ENCODE measurements at places on chromosomes 2 and 18.

DNA sequence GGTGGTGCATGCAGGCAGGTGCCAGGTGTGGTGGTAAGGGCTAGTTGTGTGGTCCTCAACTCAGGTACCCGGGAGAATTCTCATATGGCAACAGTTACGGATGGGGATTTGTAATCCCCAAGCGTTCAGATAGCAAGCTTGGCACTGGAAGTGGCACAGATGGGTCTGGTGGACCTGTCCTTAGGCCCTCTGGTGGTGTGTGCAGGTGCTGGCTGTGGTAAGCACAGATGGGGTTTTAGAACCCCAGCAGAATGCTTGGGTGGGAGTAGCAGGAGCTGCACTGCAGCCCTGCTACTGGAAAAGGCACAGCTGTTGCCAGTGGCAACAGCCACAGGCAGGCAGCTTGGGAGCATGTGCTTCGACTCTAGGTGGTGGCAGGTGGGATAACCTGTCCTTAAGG is 948.2 kb upstream of the FAM98A start:
- no peak for DNase-seq

- DNase-seq = no peak
Observed at GRCh38 chr2:36427790-36428243, 72.2 kb downstream of the CRIM1 start.

GRCh38 chr18:801137-801536 is 10.9 kb downstream of the YES1 start:
- no peak for DNase-seq

DNA sequence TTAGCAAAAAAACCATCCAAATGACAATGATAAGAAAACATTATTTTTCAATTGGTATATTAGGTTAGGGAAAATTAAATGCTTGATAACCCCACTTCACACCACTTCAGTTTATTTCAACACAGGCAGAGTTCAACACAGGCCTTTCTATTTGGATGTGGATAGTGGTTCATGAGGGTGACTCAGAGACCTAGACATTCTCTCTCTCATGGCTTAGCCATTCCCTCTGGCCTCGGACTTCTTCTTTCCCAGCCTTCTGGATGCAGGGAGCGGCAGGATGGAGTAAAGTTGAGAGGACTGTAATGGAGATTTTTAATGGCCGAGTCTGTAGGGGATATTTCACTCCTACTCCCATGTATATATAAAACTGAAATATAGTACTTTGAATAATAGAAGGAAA is 109.7 kb downstream of the CTNNA2 start:
- no peak for DNase-seq

DNA sequence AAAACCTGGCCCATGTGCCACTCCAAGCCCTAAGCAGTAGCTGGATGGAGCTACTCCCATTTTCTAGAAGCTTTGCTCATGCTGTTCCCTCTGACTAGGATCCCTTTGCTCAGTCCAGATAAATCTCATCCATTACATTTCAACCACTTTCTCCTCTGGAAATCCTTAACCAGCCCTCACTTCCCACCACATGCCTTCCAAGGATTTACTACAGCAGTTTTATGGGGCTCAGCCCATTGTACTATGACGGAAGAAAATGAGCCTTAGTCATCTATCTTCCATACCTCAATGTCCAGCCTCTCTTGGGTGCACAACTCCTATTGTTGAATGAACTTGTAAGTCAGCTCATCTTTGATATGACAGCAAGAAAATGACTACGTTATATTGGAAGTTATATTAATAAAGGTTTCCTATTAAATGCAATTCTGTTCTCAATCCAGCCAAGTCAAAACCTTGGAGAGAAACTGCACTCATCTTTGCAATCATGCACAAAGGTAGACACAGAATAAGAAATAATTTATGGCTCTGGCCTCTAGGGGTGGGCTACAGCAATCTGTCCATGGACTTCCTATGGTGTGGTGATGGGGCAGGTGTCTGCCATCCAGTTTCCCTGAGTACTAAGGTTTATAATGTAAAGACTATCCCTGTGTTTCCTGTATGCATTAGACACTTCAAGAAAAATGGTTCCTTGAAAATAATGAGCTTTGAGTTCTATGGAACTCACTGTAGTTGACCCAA is 3.4 kb downstream of the B4GALT6 start:
- DNase-seq = no peak

DNA sequence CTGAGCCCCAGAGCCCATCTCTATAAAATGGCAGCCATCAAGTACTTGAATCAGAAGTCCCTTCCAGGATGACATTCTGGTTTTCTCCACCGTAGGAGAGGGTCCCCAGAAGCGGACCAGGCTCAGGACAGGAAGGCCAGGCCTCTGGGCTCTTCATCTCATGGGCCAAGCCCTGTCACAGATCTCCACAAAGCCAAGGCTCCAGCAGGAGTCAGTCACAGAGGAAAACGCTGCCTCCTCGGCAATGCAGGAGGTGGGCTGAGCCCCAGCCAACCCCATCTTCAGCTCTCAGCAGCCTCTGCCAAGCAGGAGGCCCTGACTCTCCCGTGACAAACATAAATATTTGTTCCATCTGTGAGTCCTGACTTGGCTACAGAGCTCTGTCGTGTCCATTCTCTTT is 39.4 kb upstream of the GPAT2 start:
- no peak for DNase-seq

- no peak for DNase-seq
Observed at GRCh38 chr2:230557065-230557464, 141.1 kb downstream of the SP100 start.

DNA sequence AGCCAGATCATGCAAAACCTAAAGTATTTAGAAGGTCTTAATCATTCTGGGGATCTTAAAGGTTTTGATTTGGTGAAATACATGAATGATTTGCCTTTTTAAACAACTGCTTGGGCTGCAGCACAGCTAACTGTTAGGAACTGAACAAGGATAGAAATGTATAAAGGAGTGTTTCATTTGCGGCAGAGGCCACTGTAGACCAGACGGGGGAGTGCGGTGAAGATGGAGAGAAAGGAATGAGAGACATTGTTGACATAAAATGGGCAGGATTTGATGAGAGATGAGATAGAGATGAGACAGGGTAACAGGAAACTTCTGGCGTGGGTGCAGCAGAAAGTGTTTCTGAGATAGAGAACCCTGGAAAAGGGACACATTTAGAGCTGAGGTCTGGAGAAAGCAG is 308.1 kb downstream of the TMX3 start:
- DNase-seq = no peak

DNA sequence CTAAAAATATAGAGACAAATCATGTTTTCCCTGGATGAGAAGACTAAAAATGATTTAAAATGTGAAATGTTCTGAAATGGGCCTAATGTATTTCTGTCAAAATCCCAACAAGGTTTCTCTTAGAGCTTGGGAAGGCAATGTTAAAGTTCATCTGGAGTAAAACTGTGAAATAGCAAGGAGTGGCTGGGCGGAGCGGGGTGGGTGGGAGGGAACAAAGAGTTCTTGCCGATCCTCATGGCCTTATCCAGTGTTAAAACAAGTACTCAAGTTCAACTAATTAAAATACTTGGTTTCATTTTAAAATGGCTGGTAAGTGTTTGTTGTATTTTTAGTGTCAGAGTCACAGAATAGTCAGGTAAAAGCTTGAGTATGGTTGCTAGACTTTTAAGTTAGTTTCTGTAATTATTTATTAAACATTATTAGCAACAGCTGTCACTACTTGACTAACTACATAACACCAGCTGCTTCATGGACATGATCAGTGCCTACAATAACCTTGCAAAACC is 87.3 kb downstream of the RTN4 start:
- DNase-seq = no peak

DNA sequence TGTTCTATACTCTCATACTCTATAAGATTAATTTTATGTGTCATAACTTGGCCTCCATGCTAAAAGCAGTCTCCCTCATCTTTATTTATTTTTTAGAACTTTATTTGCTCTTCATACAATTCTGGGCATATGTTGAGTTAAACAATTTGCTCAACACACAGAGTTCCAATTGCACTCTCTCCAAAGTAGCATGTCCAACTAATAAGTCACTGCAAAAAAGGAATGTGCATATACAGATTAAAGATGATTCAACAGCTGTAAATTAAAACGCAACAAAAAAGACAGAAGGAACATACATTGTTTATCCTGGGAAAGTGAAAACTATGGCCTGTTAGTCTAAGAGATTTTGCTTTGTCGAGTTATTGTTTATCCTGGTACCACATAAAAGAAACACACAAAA is 277.7 kb upstream of the ACVR2A start:
- DNase-seq = no peak

DNA sequence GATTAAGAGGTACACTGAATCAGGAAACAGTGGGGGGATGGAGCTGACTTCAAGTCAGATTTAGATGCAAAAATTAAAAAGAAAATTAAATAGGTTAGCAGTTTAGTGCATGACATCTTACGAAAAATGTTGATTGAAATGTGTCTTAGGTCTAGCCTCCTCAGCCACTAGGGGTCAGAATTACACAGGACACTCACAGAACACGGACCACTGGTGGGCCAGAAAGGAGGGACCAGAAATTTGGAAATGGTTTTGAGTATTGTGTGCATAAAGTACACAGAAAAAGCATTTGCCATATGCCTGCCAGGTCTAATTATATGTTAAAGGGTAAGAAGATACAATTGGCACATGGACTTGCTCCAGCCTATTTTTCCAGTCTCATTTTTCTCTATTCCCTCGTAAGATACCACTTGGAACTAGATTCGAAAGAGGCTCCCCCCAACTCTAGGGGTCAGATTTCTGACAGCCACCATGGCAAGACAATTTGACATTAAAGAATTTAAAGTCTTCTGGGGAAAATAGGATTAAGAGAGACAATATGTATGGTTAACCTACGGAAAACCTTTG is 550.2 kb upstream of the SETBP1 start:
- DNase-seq = peak; percentile 75

DNA sequence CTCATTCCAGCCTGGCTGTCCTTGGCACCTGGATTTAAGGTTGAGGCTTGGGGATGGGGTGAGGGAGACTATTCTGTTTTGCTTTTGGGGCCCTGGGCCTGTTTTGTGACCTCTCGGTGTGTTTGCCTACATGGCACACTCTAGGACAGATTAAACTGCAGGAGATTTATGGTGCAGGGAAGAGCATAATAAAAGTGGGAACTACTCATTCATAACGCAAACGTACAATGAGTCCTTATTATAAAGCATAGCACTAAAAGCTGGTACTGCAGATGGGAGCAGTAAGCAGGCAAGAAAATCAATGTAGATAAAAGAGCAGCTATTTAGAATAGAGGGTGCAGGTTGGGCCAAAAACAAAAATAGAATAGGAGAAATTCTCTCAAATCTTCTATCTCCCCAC is 238.4 kb downstream of the ACTR3 start:
- no peak for DNase-seq

DNA sequence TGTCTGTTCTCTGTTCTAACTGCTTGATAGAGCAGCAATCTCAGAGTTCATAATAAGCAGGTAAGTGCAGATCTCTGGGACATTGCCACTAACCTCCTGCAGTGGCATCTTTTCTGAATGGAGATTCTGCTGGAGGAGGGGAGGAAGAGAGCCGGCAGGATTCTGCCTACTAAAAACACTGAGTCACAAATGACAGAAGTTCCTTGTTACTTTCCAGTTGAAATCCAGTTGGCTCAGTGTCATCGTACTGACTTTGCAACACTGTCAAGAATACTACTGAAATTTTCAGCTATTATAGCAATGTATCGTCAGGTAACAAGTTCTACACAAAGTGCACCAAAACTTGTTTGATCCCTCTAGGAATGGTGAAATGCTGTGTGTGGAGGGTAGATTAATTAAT is 79.6 kb upstream of the ST6GAL2 start:
- DNase-seq = no peak

DNA sequence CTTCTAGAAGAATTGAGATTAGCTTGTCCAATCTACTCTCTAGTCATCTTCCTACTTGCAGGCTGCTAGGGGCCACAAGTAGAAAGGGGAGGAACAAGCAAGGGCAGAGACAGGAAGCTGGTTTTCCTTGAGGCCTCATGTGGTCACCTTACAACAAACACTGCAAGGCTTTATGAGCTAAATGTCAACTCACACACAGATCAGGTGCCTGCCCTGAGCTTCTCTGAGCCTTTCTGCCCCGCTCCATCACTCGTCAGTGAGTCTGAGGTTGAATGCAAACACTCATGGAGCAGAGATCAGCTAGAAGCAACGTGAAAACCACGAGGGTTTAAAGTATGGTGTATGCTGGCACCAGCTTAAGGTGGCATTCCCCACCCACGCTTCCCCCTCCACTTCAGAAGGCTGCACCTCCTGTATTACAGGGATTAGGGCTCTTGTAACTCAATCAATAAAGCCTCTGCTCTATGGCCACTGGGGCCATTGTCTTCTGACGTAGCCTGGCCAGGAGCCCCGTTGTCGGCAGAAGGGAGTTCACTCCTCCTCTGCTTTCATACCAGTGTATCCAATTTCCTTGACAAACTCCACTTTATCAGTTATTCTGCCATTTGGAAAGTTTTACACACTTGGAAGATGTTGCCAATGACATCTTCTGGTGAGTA is 5.4 kb upstream of the CRYGC start:
- peak; percentile 16 for DNase-seq

- no peak for DNase-seq
Observed at GRCh38 chr2:135782231-135782630, 40.6 kb downstream of the UBXN4 start.

DNA sequence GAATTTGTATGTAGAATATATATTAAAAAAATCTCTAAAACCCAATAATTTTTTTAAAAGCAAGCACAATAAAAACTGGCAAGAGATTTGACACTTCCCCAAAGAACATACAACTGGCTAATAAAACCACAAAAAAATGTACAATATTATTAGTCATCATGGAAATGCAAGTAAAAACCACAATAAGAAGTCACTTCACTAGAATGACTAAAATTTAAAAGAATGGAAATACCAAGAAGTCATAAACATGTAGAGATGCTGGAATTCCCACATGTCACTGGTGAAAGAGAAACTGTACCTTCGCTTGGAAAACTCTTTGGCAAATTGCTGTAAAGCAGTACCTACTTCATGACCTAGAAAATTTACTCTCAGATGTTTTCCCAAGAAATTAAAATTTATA is 43.4 kb upstream of the KYNU start:
- DNase-seq = no peak

DNA sequence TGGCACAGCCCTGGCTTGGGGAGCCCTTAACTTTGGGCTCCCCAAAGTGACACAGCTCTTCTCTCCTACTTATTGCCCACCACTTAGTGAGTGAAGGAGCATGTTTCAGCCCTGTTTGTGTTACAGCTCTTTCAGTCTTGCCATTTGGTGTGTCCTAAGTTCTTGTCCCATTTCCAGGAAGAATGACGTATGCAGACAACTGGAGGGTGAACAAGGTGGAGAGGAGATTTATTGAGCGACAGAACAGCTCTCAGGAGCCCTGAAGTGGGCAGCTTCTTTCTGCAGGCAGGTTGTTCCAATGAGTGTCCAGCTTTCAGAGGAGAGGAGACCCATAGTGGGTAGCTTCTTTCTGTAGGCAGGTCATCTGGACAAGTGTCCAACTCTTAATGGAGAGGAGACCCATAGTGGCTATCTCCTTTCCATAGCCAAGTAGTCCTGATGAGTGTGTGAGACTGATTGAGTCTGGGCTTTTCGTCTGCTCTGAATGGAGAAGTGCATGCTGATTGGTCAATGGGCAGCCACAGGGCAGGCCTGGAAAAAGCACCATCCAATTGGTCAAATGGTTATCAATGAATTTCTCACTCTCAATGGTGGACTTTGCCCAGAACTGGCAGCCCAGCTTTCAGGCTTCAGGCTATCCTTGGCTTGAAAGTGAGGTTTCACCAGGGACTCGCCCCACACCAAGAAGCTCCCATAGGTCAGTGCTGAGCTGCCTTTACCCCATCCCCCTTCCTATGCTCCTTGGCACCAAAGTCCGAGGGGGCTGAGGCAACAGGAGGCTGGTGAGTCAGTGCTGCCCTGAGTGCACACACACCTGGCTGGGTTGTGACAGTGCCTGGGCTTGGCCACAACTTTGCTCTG is 688.2 kb downstream of the NYAP2 start:
- DNase-seq = no peak

- no peak for DNase-seq
Observed at GRCh38 chr18:8065773-8066172, 498.7 kb downstream of the PTPRM start.
